Stimulated activated CD8-positive, alpha-beta memory T cell treated with anti-CD3 and anti-CD28 coated beads, Interleukin-15, amount 100 ng/mL, for 24 hours (primary cell): ENCODE measurements at places on chromosomes 2 and 18.

DNA sequence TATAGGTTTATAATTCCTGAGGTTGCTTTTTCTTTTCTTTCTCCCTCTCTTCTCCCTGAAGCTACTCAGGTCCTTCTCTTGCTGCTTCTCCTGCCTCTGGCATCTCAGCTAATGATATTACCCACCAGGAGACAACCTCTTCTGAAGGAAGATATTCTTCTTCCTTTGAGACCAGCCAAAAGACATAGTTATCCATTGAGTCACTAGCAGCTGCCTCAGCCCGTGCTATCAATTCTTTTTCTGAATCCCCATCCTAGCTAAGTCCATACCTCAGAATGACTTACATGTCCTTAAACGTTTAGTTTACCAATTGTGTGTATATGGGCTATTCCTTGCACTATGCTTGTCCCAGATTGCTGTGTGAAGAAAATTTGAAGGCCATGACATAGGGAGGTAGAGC is 25.0 kb upstream of the RNF103 start:
- no peak for DNase-seq

- no peak for DNase-seq
Observed at GRCh38 chr2:196660244-196660643, 20.7 kb downstream of the CCDC150 start.

DNA sequence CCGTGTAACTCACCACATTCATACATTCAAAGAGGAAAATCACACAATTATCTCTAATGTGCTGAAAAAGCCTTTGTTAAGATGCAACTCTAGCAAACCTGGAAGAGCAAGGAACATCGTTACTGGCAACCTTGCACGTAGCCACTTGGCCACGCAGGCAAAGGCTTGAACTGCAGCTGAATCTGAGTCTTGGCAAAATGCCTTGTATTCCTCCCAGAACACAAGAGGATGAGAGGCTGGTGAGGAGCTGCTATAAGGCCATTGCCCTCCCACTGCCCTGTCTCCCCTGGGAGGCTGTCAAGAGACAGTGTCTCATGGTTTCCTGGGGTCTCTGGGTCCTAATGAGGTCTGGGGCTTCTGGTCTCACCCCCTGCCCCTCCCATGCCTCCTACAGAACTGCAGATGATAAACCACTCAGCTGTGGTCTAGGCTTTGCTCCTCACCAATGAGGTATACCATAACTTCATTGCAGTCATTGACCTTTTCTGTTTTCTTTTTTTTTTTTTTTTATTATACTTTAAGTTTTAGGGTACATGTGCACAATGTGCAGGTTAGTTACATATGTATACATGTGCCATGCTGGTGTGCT is 141.4 kb downstream of the SPP2 start:
- no peak for DNase-seq

GRCh38 chr2:96554293-96555145 is 18.0 kb downstream of the ARID5A start:
- DNase-seq = peak; percentile 42

GRCh38 chr18:35861367-35862118 is 110.9 kb upstream of the RMP24 start:
- no peak for DNase-seq

- DNase-seq = no peak
Observed at GRCh38 chr2:164061129-164061746, 325.4 kb upstream of the FIGN start.

GRCh38 chr18:32598144-32598543 is 127.5 kb upstream of the GAREM1 start:
- no peak for DNase-seq

GRCh38 chr2:152367547-152368390 is 32.8 kb downstream of the FMNL2 start:
- DNase-seq = no peak

- DNase-seq = no peak
Observed at GRCh38 chr2:27798948-27799645, 27.6 kb downstream of the MRPL33 start.

GRCh38 chr2:105112345-105112744 is 74.5 kb downstream of the MRPS9 start:
- no peak for DNase-seq

- no peak for DNase-seq
Observed at GRCh38 chr2:212052412-212053159, 486.0 kb downstream of the ERBB4 start.

GRCh38 chr2:3302751-3303582 is 74.7 kb downstream of the EIPR1 start:
- DNase-seq = no peak

- DNase-seq = no peak
Observed at GRCh38 chr2:74721316-74721715, 67.3 kb downstream of the SEMA4F start.

DNA sequence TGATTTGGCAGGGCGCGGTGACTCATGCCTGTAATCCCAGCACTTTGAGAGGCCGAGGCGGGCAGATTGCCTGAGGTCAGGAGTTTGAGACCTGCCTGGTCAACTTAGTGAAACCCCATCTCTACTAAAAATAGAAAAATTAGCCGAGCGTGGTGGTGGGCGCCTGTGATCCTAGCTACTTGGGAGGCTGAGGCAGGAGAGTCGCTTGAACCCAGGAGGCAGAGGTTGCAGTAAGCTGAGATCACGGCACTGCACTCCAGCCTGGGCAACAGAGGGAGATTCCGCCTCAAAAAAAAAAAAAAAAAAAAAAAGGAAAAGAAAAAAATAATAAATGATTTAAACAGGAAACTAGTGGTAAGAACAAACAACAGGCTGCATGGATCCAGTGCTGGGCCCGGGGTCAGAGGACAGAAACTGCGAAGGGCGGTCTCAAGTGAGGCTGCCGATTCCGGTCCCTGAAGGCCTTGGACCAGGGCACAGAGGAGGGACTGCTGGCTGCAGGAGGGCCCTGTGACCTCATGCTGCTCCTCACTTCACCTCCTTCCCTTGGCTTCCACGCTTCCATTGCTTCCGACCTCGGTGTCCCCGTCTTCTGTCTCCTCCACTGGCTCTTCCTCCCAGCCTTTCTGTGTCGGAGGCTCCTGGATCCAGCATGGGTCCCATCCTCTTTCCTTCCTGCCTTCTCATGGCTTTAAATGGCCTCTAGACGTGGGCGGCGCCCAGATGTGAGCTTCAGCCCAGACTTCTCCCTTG is 2.1 kb upstream of the GRHL1 start:
- no peak for DNase-seq

- DNase-seq = no peak
Observed at GRCh38 chr18:77063260-77063659, 69.3 kb downstream of the MBP start.

DNA sequence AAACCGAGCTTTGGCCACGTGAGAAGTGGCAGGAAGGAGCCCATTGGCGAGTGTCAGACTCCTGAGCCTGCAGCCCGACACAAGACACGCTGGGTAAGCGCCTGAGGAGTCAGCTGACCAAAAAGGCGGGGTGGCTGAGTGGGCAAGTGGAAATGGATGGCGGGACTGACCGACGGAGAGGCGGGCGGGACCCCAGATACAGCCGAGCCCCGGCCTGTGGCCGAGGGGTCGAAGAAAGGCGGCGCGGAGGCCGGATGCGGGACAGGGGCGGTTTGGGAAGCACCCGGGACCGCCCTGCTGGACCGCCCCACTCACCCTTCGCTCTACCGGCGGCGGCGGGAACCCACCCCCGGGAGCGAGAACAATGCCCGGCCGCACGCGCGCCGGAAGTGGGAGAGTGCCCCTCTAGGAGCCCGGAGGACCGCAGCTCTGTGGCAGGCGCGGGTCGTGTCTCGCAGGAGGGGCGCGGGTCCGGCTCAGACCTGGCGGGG is 22.8 kb downstream of the ZSCAN30 start:
- DNase-seq = peak; percentile 36

DNA sequence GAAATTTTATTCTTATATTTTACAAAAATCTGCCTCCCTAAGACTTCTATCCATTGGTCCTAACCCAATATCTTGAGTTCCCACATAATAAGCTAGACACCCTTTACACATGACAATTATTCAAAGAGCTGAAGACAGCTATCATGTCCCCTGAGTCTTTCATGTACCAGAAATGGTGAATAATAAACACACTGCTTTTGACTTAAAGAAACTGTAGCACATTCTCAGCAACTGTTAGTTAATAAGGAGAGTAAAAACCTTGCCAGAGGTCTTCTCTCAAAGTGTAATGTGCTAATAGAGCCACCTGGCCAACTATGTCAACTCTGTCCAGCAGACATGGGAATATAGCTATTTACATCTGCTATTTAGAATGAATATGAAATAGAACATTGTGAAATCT is 109.7 kb upstream of the ARL5A start:
- DNase-seq = no peak

GRCh38 chr18:53943326-53943860 is 281.1 kb downstream of the MBD2 start:
- DNase-seq = no peak

GRCh38 chr2:164438490-164439205 is 182.6 kb downstream of the GRB14 start:
- DNase-seq = no peak

- no peak for DNase-seq
Observed at GRCh38 chr18:72360634-72361033, 183.5 kb downstream of the CBLN2 start.
